ENCODE measurements at places on chromosomes 6 and 20. TPM values are rescaled to one million over a fixed set of nuclear protein-coding genes. Genes with fewer than 3 reads are reported as not detected.

The MMUT gene
- total RNA-seq, result 16.2 TPM

The MLIP gene
- total RNA-seq, result 0.32 TPM

The ADGRG6 gene
- total RNA-seq, result 0.32 TPM

The SLC16A10 gene
- not detected for total RNA-seq

The KCNK16 gene
- total RNA-seq, result not detected

The GJA10 gene
- total RNA-seq, result not detected

The RCAN2 gene
- total RNA-seq, result 0.09 TPM

The SLC39A7 gene
- total RNA-seq, result 154 TPM

The GID8 gene
- 31.3 TPM for total RNA-seq

The GPANK1 gene
- 12.2 TPM for total RNA-seq

The KCNK15 gene
- total RNA-seq, result 0.47 TPM

The C6orf132 gene
- 0.63 TPM for total RNA-seq

The PI3 gene
- total RNA-seq, result not detected

The HLA-DMB gene
- total RNA-seq, result 0.09 TPM

The GLP1R gene
- total RNA-seq, result not detected

The PXDC1 gene
- total RNA-seq, result 24.9 TPM

The ZSCAN23 gene
- 6.1 TPM for total RNA-seq

The CCN5 gene
- 8.8 TPM for total RNA-seq

The CCN2 gene
- 145 TPM for total RNA-seq

The PNPLA1 gene
- not detected for total RNA-seq

The HUS1B gene
- total RNA-seq, result 0.43 TPM

The ADGRF1 gene
- not detected for total RNA-seq

The LGSN gene
- not detected for total RNA-seq

The TTI1 gene
- 16.5 TPM for total RNA-seq

The PLN gene
- under 0.01 TPM for total RNA-seq

The LINC00237 gene
- not detected for total RNA-seq

The ADGRF5 gene
- under 0.01 TPM for total RNA-seq

The STK4 gene
- total RNA-seq, result 24.0 TPM

The ZNF334 gene
- total RNA-seq, result 7.0 TPM

The CPXM1 gene
- 1.0 TPM for total RNA-seq
